OCI-M1 (cell line): ENCODE measurements at places on chromosomes 2 and 18.

- no peak for DNase-seq
These were observed 68.7 kb downstream of the RHOB start for GRCh38 chr2:20515290-20516220.

DNA sequence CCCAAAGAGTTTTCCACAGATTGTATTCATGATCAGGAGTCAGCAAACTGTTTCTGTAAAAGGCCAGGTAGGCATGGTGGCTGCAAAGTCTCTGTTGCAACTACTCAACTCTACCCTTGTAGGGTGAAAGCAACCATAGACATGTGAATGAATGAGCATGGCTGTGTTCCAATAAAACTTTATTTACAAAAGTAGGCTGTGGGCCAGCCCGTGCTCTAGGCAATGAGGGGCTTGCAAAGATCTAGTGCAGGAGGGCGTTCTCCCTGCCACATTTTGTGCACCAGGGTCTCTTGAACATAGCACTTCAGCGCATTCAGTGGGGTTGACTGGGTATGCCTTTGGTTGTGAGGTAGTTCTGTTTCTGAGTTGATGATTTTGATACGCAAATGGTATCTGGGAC lies 85.8 kb downstream of the ST6GAL2 start:
- DNase-seq: no peak

DNA sequence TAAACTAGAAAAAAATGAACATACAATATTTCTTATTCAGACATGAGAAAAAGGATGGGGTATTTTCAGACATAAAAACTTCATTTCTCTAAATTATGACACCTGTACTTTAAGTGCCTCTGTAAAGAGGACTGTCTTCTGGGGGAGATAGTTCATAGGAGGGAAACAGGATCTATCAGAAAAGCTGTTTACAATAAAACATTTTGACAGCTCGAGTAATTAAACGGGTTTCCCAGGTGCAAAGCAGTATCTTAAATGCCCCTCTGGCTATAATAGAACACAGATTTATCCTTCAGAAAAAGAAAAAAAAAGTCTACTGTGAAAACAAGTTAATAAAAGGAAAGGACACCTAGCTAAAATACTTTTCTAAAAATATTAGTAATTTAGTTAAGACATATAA lies 311.4 kb upstream of the UBE2E3 start:
- DNase-seq: no peak

GRCh38 chr2:174771631-174772471 lies 7.6 kb upstream of the CHRNA1 start:
- peak; percentile 82 for DNase-seq

DNA sequence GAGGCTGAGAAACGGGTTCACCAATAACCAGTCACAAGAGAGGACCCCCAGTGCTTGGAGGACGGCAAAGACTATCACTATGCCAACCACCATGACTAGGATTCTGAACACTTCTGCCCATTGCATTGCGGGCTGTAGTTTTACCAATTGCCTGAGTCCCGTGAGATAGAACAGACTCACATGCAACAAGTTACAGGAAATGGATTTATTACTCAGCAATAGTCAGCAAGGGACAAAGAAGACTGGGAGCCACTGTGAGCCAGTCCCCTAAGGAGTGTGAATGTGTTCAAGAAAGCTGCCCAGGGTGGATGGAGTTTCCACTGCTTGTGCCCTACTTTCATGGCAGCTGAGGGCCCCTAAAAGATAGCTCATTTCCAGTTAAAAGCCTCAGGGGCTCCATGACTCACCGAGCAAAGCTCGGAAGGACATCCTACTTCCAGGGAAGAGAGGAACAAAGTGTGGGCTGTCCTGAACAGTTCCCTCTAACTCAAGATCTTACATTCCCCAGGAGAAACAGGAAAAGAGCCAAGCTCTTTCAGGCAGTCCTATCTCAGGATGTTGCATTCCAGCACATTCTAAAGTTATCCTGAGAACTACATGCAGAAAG lies 54.4 kb downstream of the SLC4A3 start:
- no peak for DNase-seq

- peak; percentile 69 for DNase-seq
These were observed at the start of gene ZNF514 for GRCh38 chr2:95159690-95160449. TSS of gene ZNF514 (minus strand) at chr2:95159848. CDS start at chr2:95153253, 6,595 bp downstream.

DNA sequence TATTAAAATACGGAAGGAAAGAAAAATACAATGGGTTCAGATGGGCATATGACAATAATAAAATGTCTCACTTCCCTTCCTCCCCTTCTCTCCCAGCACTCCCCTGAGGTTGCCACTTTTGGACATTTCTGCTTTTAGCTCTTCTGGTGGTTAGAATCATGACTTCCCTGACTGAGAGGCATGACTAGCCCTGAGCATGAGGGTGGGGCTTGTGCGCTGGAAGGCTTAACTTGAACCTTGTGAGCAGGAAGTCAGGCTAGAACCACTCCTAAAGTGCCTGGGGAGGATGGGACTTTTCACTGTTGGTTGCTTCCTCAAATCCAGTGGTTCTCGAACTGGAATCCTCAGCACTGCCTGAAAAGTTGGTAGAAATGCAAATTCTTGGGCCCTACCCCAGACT lies 19.7 kb upstream of the ARHGAP25 start:
- peak; percentile 74 for DNase-seq

DNA sequence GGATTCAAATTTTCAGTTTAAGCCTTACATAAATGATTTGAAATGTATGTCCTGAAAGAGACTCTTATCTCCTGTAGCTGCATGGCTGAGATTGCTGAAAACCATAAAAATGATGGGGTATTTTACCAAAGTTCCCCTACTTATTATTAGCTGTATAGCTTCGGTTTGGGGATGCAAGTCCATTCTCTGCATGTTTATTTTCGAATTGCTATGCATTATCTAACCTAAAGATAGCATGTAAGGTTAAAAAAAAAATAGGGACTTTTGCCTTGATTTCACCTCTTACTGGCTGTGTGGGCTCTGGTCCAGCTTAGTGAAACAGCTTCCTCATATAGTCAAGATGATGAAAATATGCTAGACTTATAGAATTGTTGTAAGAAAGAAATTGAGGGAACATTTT lies 14.0 kb upstream of the ACOXL start:
- no peak for DNase-seq

DNA sequence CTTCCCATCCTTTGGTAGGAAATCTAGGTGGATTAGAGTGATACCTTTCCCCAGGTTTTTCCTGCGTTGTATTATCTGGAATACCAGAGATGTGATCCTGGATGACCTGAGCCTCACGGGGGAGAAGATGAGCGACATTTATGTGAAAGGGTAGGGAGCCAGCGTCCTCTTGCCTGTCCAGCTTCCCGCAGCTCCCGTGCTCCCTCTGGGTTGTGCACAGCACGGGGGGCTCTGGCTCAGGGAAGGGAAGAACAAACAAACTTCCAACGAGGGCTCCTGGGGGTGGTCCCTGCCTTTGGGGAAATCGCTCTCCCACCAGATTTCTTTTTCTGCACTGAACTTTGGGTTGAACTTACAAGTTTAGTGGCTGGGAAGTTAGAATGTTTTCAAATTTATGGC lies 215.7 kb downstream of the DYSF start:
- DNase-seq: no peak

- DNase-seq: no peak
These were observed 631.4 kb upstream of the CDH2 start for GRCh38 chr18:28808373-28808772.
